ENCODE measurements at places on chromosomes 2 and 18. TPM values are rescaled to one million over a fixed set of nuclear protein-coding genes. Genes with fewer than 3 reads are reported as not detected.

Gene ADAM23
- 26.9 TPM for polyA plus RNA-seq

Gene UGT1A10
- polyA plus RNA-seq, result 0.39 TPM

Gene TOGARAM2
- 3.3 TPM for polyA plus RNA-seq

Gene CCDC150
- polyA plus RNA-seq, result 3.0 TPM

Gene IL1RL2
- polyA plus RNA-seq, result 1.1 TPM

Gene FRZB
- polyA plus RNA-seq, result 5.0 TPM

Gene GRHL1
- polyA plus RNA-seq, result 7.9 TPM

Gene AQP12B
- 0.11 TPM for polyA plus RNA-seq

Gene TNS1
- 21.3 TPM for polyA plus RNA-seq

- no peak for DNase-seq
Observed at GRCh38 chr2:43266711-43267111, 40.3 kb upstream of the ZFP36L2 start.

DNA sequence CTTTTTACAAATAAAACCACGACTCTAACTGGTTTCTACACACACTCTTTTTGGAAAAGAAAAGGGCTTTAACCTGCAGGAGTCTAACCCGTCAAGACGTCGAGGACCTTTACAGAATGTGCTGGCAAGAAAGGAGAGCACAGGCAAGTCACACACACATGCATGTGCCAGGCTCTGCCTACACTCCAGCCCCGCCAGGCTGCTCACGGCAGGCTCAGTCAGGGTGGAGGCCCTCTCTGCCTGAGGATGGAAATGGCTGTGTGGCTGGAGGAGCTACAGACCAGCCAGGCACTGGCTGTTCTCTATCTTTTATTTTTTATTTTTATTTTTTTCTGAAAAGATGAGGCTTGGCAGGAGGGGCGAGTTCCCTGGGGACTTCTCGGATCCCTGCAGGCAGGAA is 10.2 kb downstream of the SIX3 start:
- DNase-seq, result no peak

DNA sequence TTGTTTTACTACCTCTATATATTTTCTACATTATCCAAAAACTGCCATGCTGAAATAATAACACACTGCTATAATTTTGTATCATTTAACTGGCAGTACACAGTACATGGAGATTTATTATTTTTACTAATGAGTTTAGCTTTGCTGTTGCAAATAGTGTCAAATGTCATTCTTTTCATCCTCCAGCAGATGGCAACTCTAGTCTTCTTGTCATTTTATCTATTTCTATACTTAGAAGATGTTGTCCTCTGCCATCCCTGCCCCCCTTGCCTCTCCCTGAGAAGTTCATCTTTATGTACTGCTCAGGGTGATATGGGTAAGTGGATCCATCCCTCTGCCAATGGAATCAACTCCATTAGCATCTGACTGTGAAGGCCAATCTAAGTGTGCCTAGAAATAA is 21.7 kb upstream of the LRRTM1 start:
- no peak for DNase-seq

GRCh38 chr18:68314403-68314802 is 400.5 kb downstream of the TMX3 start:
- no peak for DNase-seq

DNA sequence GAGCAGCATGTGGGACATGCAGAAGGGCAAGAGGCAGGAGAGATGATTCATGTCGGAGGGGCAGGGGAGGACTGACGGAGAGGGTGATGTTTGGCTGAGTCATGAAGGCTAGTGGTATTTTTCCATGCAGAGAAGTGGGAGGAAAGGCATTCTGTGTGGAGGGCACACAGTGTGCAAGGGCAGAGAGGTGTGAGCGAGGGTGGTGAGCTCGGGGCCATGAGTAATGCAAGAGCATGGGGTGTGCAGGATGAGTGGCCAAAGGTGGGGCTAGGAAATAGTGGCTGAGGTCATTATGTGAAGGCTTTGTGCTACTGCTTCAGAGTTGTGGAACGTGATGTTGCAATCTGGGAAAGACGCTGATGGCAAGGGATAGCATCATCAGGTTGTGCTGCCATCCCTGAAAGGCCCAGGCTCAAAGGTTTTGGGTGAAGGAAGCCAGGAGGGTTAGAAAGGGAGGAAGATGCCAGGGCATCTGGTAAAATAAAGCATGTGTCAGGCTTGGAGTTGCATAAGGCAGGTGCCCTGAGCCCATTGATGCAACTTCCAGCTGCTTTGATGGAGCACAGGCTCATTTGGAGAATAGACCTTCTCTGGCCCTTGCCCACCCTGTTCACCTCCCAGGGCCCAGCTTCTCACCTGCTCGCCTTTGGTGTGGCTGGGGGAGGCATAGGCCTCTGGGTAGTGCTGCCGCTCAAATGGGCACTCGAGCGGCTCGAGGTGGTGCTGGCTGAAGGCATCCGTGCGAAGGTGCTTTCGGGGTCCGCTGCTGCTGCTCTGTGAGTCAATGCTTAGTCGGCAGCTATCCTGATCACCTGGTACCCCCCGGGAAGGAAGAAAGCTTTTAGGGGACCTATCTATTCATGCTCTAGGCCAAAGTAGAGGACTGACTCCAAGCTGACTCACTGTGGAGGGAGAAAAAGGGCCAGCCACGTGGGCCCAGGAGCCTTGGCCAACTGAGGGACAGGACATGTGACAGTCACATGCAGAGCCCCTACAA is 37.5 kb downstream of the PAX8 start:
- DNase-seq, result no peak

DNA sequence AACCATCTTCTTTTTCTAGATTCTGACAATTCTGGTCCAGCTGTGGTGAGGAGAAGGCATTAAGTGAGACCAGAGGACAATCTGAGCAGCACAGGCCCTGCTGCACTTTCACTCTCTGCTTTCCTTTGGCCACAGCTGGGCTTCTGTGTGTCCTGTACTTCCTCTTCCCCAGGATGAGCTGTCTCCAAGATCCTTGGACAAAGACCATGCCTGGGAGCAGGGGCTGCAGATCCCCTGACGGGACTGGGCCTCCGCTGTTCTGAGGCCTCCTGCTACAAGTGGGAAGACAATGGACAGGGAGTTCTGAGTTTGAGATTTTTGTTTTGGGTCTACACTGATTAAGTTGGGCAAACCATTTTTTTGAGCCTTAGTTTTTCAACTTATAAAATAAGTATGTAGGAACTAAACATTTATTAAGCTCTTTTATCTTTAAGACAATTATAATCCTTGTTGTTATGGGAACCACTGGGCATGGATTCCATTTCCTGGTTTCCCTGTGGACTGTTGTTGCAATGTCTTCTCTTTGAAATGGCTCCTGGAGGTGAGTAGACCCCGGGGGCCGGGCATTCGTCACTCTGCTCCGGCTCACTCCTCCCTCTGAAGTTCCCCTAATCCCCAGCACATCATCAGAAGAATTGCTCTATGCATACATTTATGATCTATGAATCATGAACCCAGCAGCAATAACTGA is 266.6 kb downstream of the ACTR3 start:
- no peak for DNase-seq

DNA sequence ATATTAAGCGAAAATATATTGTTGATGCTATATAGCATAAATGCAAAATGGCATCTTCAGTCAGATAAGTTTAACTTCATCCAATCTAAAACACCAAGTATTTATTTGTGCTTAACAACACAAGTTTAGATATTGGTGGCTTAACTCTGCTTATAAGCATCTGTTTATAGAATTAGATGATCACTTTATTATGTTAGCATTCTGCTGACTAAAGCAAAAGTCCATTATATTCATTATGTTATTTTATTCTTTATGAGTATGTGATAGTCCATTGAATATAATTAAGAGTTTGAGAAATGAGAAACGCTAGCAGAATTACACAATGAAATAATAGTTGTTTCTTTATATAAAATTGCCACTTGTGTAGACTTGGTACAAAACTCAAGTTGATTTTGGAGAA is 401.2 kb upstream of the CDH7 start:
- DNase-seq, result no peak
